Left ventricle myocardium inferior (tissue), 1 donor: ENCODE measurements at places on chromosomes 2 and 18.

- H3K4me1 ChIP-seq, result peaks cover 19% of the 10 kb centered on the region
- H3K27me3 ChIP-seq, result no peaks in the 10 kb centered on the region
- peak overlapping the region; percentile 5 for H3K27ac ChIP-seq
- no peak for DNase-seq
- H3K4me3 ChIP-seq, result no peak overlapping the region
Observed at GRCh38 chr2:164671664-164672396, 50.5 kb upstream of the GRB14 start.

DNA sequence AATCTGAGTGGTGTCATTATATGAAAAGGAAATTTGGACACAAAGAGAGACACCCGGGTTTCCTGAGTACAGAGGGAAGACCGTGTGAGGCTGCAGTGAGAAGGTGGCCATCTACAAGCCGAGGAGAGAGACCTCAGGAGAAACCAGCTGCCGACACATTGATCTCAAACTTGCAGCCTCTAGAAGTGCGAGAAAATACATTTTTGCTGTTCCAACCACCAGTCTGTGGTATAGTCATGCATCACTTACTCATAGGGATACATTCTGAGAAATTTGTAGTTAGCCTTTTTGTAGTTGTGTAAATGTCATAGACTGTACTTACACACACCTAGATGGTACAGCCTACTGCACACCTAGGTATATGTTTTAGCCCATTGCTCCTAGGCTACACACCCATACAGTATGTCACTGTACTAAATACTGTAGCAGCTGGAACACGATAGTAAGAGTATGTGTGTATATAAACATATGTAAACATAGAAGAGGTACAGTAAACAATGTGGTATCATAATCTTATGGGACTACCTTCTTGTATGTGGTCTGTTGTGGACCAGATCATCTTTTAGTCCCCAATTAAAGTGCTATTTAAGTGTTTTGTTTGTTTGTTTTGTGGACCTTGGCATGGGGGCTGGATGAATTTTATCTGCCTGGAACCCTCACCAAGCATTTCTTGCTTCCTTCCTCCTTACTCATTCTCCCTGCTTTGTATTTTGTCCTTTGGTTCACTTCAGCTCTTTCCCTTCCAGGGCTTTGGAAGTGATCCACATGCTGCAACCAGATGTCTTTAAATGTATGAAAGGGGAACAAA lies 38.3 kb upstream of the SESTD1 start:
- no peaks in the 10 kb centered on the region for H3K27me3 ChIP-seq
- DNase-seq, result no peak
- no peak overlapping the region for H3K4me3 ChIP-seq
- H3K36me3 ChIP-seq, result no peaks in the 10 kb centered on the region
- no peak overlapping the region for H3K27ac ChIP-seq

GRCh38 chr2:57516698-57517340 lies 529.8 kb upstream of the VRK2 start:
- no peaks in the 10 kb centered on the region for H3K4me1 ChIP-seq
- DNase-seq, result no peak
- no peaks in the 10 kb centered on the region for H3K27me3 ChIP-seq
- H3K27ac ChIP-seq, result no peak overlapping the region
- H3K4me3 ChIP-seq, result no peak overlapping the region

DNA sequence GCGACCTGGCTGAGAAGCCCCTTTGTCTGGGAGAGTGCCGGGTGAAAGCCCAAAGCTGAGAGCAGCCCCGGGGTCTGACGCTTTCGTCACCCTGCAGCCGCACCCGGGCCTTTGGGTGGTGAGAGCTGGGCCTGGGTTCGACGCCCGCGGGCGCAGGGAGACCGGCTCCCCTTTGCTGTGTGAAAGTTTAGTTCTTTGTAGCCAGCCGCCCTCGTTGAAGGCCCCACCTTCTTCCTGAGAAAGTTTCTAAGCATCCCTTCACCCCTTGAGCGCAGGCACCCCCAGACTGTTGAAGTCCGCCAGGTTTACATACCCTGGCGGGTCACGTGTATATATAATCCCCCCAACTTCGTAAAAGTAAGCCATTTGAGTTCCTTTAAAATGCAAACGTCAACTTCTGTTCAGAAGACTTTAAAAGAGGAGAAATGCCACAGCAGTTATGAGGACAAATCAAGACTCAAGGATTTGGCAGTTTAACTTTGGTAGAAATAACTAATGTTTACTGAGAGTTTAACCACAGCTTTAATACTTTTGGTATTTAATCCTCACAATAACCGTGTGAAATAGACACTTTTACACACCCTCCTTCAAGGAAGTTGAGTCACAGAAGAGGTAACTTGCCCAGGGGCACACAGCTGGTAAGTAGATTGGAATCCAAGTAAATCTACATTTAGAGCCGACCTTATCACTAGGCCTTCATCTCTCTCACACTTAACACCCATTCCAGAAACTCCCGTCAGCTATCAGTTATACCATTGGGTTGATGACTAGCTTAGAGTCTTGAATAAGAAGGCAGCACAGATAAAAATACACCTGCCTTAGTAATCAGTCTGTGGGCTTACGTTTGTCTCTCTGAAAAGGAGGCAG lies 1.1 kb upstream of the MBOAT2 start:
- no peak for DNase-seq
- H3K27me3 ChIP-seq, result no peaks in the 10 kb centered on the region

- peaks cover 75% of the 10 kb centered on the region for H3K36me3 ChIP-seq
- peaks cover 28% of the 10 kb centered on the region for H3K4me1 ChIP-seq
- H3K27ac ChIP-seq, result peak overlapping the region; percentile 38
- H3K27me3 ChIP-seq, result no peaks in the 10 kb centered on the region
- H3K4me3 ChIP-seq, result no peak overlapping the region
- no peak for DNase-seq
Observed at GRCh38 chr2:229798446-229799155, 84.2 kb upstream of the DNER start.

GRCh38 chr2:25313711-25314513 lies 27.8 kb downstream of the DNMT3A start:
- DNase-seq, result no peak
- H3K36me3 ChIP-seq, result peaks cover 10% of the 10 kb centered on the region
- peaks cover 84% of the 10 kb centered on the region for H3K4me1 ChIP-seq
- no peaks in the 10 kb centered on the region for H3K27me3 ChIP-seq

DNA sequence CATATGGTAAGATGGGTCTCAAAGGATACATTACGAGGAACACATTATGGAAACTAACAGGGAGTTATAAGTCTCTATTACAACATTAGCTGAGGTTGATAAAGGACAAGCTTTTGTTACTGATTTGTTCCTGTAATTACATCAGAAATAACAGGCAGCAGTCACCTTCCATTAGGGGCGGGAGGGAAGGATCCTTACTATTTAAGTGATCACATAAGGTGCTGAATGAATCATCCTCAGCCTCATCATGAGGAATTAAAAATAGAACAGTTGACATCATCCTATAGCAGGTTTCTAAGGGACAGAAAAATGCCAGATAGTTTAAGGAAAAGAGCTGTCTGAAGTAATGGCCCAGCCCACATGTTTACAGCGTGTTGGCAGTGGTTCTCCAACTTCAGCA lies 86.9 kb upstream of the MGAT5 start:
- no peaks in the 10 kb centered on the region for H3K27me3 ChIP-seq
- H3K27ac ChIP-seq, result no peak overlapping the region
- DNase-seq, result no peak
- H3K36me3 ChIP-seq, result no peaks in the 10 kb centered on the region

- no peaks in the 10 kb centered on the region for H3K36me3 ChIP-seq
- H3K27me3 ChIP-seq, result no peaks in the 10 kb centered on the region
- peak overlapping the region; percentile 66 for H3K27ac ChIP-seq
Observed at GRCh38 chr2:38178556-38179419, 102.8 kb upstream of the CYP1B1 start.

DNA sequence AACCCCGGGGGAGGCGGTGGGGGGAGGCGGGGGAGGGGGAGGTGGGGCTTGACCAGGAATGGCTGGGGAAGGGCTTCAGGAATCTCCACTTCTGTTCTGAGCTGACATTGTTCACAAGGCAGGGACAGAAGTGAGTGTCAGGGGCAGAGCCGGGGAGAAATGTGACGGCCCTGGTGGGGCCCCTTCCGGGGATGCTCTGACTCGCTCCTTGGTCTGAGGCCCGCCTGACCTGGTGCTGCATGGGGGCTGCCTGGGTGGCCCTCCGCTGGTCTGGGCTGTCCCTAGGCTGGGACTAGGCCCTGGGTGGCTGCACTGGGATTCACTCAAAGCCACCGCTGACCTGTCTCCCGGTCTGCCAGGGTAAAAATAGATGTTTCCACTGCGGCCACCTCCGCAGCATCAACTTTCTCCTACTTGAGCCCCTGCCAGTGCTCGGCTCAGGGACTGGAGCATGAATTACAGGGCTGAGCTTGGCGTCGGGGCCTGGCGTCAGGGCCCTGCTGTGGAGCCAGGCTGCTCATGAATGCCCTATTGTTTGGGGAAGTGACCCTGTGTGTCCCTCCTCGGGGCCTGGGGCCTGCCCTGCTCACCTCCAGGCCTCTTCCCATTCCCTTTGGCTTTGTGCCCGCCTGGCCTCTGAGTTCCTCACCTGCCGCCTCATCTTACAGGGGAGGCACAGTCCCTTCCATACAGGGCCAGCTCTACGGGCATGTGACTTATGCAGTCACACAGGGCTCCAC lies 247.5 kb downstream of the DYSF start:
- H3K4me1 ChIP-seq, result peaks cover 61% of the 10 kb centered on the region
- H3K36me3 ChIP-seq, result no peaks in the 10 kb centered on the region
- DNase-seq, result peak; percentile 84
- H3K27ac ChIP-seq, result peak overlapping the region; percentile 92
- no peak overlapping the region for H3K4me3 ChIP-seq
- no peaks in the 10 kb centered on the region for H3K27me3 ChIP-seq

DNA sequence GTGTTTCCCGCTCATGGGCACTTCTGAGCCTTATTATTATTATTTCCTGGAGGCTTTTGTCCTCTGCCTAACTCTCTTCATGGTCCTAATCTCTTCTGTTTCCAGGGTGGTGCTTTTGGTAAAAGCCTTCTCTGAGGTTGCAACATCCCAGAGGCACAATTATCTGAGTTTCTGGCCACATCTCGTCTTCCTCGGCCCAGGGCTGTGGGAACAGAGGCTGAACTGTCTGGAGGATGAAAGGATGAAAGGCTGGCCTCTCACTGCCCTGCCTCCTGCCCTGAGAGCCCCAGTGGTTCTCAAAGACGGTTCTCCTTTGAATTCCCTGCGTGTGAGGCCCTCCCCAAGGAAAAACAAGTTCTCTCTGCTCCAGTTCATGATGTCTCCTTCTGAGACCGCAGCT lies 13.8 kb downstream of the GYPC start:
- peak overlapping the region; percentile 66 for H3K27ac ChIP-seq
- no peak overlapping the region for H3K4me3 ChIP-seq
- H3K4me1 ChIP-seq, result peaks cover 89% of the 10 kb centered on the region
- H3K36me3 ChIP-seq, result no peaks in the 10 kb centered on the region

DNA sequence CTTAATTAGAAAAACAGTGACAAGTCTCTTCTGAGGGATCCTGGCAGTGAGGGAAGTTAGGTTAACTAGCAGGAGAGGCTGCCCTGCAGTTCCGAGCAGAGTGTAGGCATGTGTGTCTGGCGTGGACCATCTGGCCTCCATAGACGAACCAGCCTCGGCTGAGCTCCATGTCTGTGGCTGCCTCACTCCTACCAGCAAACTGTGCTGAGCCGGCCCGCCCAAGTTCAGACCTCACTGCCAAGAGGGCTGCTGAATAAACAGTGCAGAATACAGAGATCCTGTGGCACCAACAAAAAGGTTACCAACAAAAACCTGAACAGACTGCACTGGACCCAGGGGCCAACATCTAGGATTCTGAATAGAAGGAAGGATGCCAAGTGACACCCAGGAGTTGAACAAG lies 27.3 kb downstream of the INO80C start:
- no peak for DNase-seq
- no peak overlapping the region for H3K4me3 ChIP-seq

DNA sequence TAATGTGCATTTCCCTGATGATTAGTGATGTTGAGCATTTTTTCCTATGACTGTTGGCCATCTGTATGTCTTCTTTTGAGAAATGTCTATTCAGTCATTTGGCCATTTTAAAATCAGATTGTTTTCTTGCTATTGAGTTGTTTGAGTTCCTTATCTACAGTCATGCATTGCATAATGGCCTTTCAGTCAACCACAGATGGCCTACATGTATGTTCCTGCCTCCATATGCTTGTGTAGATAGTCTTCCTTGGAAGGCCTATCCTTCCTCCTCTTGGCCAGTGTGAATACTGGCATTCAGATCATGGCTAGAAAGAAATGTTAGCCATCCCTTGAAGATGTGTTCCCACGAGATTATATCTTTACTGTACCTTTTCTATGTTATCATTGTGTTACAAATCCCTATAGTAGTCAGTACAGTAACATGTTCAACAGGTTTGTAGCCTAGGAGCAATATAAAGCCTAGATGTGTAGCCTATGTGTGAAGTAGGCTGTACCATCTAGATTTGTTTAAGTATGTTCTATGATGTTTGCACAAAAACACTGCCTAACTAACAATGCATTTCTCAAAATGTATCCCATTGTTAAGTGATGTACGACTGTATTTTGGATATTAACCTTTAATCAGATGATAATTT lies 65.6 kb upstream of the CD302 start:
- H3K36me3 ChIP-seq, result no peaks in the 10 kb centered on the region
- no peak overlapping the region for H3K4me3 ChIP-seq
- no peak for DNase-seq
- H3K27me3 ChIP-seq, result no peaks in the 10 kb centered on the region
- no peak overlapping the region for H3K27ac ChIP-seq
- no peaks in the 10 kb centered on the region for H3K4me1 ChIP-seq

- DNase-seq, result no peak
- no peaks in the 10 kb centered on the region for H3K27me3 ChIP-seq
- H3K27ac ChIP-seq, result no peak overlapping the region
- peaks cover 4% of the 10 kb centered on the region for H3K4me1 ChIP-seq
- no peaks in the 10 kb centered on the region for H3K36me3 ChIP-seq
- H3K4me3 ChIP-seq, result no peak overlapping the region
Observed at GRCh38 chr2:167729911-167730310, 517.5 kb downstream of the STK39 start.

DNA sequence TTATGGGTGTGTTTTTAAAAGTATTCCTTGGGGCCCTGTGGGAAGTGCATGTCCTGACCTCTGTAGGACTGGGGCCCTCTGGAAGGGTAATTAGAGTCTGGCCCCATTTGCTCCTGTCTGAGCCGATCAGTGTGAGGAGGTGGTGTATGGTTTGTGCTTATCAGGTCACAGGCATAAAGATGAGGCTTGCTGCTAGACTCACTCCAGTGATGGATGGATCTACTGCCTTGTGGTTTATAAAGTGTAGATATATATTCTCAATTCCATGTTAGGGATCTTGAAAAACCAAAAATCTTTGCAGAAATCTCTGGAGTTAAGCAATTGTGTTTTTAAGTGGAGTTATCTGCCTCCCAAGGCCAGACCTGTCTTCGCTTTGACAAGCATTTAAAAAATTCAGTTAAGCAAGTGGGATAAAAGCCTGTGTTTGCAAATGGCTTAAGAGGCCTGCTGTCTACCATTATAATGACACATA lies 182.4 kb downstream of the PTPRM start:
- no peak overlapping the region for H3K4me3 ChIP-seq
- H3K27ac ChIP-seq, result peak overlapping the region; percentile 66
- H3K27me3 ChIP-seq, result no peaks in the 10 kb centered on the region
- no peak for DNase-seq

- H3K27ac ChIP-seq, result no peak overlapping the region
- no peak overlapping the region for H3K4me3 ChIP-seq
- peaks cover 22% of the 10 kb centered on the region for H3K4me1 ChIP-seq
- no peaks in the 10 kb centered on the region for H3K27me3 ChIP-seq
Observed at GRCh38 chr2:188326290-188326668, 34.6 kb downstream of the GULP1 start.
